Neural crest cell (in vitro differentiated cells): ENCODE measurements at places on chromosomes 11 and 22.

DNA sequence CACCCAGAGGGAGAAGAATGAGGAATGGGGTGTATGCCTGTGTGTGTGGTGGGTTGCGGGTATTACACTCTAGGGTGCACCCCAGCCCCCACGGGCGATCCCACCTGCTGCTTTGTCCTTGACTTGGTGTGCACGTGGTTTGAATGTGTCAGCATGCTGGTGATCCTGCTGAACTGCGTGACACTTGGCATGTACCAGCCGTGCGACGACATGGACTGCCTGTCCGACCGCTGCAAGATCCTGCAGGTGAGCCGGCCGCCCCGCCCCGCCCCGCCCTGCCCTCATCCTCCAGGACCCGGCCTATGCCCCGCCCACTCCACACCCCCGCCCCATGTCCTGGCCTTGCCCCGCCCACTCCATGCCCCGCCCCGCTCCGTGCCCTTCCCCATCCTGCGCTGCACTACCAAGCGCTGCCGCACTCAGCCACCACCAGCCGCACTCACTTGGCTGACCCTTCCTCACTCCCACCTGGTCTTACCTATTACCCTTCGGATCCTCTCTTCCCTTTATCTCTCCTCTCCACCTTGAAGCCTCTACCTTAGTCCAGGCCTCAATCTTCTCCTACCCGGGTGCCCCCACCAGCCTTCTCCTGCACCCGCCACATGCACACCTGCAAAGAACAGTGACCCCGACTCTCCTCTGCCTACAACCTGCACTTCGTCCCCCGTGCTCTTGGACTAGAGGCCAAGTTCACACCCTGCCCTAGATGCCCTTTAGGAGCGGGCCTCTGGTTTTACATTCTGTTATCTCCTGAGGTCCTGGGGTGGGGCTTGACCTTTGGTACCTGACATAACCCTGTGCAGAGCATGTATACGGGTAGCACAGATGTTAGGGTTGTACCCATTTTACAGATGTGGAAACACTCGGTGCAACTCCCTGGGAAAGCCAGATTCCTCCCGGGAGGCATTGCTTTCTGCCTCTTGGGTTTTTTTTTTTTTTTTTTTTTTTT is 27.7 kb downstream of the CACNA1I start:
- DNase-seq = peak; percentile 54

DNA sequence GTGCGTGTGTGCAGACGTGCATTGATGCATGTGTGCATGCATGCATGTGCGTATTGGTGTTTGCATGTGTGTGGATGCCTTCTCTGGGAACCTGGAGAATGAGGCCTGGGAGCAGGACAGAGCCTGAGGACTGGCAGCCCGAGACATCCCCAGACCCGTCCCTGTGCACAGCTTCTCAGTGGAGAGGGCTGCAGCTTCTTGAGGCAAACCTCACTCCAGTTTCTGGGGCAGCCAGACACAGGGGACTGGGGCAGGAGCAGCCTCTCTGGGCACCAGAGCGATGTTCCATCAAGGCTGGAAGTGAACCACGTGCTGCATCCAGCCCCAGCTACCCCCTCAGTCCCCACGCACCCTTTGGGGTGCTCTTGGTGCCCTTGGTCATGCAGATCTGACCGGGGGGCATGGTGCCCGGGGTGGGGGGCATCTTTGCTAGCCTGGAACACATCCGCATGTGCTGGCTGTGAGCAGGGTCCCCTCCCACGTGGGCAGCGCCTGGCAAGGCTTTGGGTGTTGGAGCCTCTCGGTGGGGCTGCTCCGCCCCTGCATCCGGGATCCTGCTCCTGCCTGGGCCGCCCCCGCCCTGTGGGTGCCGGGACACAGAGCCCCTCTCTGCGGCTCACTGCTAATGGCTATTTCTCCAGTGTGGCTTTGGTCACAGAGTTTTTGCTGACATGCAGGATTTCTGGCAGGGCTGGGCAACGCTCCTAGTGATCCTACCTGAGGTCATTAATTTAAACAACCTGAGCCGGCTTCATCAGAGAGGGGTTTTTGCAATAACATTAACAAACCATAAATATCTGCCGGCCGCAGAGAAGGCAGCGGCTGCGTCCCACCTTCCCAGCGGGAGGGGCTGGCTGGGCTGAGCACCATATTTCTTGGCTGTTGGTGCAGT is 434.7 kb downstream of the TBC1D22A start:
- DNase-seq = no peak

- DNase-seq = no peak
Measured at GRCh38 chr22:36998620-36999351, 20.5 kb downstream of the TST start.

- no peak for DNase-seq
Measured at GRCh38 chr22:28817919-28818859, 17.8 kb upstream of the XBP1 start.

DNA sequence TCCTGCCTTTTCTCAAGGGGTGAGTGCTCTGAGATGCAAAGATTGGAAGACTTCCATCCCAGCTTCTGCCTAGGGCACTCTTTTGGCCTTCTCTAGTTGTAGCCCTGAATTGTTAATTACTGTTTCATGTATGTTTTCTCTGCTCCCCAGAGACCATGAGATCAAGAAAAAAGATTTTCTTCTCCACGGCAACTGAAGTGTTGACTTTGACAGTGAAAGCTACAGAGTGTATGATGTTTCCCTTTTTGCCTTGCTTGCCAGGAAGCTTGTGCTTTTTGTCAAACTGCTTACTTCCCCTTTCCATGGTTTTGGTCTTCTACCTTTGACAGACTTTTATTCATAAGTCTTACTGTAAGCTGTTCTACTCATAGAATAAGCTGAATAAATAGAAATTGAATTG is 23.3 kb upstream of the EIF3D start:
- no peak for DNase-seq

- no peak for DNase-seq
Measured at GRCh38 chr22:30038219-30038618, 42.0 kb upstream of the HORMAD2 start.
